ENCODE measurements at places on chromosomes 13 and 19. TPM values are rescaled to one million over a fixed set of nuclear protein-coding genes. Genes with fewer than 3 reads are reported as not detected.

DNA sequence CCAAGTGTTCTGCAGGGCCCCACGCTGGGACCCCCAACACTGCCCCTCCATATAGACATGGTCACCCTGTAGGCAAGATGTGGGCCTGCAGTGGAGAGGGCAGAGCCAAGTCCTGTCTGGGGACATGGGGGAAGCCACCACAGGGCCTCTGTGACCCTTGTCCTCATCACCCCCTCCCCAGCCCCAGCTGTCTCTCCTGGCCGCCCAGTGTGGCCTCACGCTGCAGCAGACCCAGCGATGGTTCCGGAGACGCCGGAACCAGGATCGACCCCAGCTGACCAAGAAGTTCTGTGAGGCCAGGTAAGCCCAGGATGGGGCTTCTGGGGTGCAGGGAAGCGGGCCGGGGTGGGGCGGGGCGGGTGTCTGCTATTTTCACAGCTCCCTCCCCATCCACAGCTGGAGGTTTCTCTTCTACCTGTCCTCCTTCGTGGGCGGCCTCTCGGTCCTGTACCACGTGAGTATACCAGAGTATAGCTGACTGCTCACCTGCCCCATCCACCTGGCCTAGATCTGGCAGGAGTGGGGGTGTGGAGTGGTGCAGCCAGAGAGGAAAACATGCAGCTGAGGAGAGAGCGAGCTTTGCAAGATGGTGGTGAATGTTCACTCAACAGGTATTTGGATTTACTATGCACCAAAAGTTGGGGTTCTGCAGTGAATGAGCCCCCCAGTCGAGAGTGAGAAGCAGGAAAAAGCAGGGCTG lies 46.4 kb downstream of the CERS4 start:
- no peak for DNase-seq

DNA sequence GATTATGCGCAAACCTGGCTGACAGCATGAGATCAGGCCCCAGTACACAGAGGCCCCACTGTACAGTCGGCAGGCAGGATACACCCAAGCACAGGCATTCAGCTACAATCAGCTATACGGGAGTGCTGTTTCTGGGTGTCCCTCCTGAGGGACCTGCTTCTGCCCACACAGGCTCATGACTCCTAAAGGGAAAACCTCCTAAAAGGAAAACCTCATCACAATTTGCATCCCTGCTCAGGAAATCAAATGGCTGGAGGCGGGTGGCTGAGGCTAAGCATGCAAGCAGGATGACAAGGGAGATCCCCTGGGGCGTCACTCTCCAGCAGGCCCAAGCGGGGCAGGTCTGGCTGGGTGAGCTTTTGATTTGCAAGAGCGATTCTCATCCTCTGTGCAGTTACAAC lies 99.8 kb downstream of the CRYL1 start:
- no peak for DNase-seq

- DNase-seq = no peak
Measured at GRCh38 chr13:40228496-40228895, 437.9 kb downstream of the FOXO1 start.

DNA sequence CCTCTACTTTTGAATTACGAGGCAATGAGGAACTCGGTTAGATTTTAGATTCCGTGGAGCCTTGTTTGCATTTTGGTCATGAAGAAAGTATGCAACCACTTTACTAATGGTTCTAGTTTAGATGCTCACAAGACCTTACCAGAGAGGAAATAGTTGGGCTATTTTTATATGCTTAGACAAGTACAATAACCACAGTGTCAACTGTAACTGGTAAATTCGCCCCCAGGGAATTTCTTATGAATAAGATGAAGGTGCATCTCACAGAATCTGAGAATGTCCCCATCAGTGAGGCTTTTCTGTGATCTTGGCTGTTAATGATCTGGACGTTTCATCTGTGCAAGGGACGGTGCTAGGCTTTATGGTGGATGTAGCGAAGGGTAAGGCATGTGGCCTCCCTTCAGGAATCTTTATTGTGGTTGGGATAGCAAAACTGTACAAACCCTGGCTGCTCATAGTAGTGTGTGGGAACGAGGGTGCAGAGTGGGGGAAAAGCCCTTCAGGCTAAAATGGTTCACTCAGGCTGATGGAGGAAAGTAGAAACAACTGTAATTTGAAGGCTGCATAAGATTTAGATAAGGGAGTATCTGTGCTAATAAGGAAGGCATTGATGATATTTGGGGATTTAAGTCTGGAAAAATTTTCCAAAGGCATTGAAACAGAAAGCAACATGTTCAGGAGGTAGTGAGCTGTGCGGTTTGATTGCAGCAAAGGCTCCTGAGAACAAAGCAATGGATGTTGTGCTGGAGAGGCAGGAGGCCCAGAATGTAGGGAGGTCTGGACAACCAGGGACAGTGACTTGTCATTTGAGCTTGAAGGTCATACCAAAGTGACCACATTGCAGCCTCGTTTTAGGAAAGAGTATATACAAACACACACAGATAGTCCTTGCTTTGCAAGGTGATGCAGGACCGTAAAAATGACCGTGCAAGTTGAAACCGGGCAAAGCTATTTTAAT lies 28.4 kb downstream of the UBAC2 start:
- no peak for DNase-seq

Gene ITGBL1
- total RNA-seq = 9.2 TPM
